ENCODE measurements at places on chromosomes 1 and 21.

DNA sequence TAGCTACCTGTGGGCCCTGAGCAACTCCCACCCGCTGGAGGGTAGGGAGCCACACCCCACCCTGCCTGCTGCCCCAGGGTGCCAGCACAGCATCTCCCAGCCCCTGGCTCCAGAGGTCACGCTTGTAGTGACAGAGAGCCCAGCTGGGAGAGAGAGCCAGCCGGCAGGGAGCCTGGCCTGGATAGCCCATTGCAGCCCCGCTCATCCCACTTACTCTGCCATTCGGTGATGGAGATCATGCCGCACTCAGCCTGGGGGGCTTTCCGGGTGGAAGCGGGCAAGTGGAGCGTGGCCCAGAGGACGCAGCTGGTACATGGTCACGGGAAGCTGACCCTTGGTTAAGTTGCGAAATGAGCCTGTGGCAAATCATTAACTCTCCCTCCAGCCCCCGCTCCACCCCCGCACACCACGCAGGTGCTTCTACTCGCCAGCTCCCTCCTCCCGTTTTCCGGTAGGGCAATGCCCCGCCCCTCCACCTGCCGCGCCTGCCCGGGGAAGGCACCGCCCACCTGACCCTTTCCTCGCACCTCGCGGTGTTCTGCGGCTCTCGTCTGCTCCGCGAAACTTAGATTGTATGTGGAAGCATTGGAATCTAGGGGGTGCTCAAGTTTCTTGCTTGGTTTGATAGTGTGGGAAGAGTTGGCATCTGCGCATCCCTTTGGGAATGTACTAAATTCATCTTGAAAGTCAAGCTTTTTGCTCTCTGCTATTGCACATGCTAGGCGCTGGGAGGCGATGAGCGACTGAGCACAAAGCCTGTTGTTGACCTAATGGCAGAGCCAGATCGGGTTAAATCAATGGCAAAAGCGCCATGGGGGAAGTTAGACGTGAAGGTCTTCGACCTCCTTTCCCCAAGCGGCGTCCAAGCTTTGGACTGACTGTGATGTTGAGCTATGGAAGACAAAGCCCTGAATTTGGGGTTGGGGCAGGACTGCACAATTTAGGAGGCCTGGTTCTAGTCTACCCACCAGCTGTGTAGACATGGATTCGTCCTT lies at the start of gene GOLT1A:
GOLT1A (minus strand) TSS at position 321 of the 995 bp plus-strand sequence; CDS start at position 239, 82 bp downstream.
- peak; percentile 32 for DNase-seq

DNA sequence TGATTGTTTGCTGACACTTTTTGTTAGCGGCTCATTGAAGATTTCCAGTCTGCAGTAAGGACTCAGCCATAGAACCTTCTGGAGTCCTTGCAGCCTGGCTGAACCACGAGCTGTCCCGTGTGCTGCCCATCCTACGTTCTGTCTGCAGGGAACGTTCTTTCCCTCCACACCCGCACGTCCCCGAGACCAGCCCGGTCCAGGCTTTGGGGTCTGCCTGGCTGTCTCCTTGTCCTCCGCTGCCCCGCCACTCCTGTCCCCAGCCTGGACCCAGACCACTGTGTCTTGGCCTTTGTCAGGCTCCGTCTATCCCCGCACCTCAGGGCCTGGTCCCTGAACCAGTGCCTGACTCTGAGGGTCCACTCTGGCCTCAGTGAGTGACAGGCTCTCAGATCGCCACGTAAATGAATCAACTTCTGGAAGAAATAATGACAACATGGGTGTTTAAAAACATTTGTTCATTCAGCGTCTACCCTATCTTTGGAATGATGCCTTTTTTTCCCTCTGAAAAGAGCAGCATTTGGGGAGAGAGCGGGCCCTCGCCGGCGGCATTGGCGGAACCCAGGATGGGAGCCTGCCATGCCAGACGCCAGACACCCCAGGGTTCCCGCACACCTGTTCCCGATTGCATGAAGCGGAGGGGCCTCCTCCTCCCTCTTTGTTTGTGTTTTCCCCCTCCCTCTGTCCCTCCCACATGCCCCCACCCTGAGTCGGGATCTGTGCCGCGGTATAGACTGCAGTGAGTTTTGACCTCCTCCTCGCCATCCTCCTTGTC lies 43.9 kb upstream of the C1orf174 start:
- no peak for DNase-seq

GRCh38 chr1:232764458-232765251 lies 40.6 kb upstream of the MAP10 start:
- no peak for DNase-seq

DNA sequence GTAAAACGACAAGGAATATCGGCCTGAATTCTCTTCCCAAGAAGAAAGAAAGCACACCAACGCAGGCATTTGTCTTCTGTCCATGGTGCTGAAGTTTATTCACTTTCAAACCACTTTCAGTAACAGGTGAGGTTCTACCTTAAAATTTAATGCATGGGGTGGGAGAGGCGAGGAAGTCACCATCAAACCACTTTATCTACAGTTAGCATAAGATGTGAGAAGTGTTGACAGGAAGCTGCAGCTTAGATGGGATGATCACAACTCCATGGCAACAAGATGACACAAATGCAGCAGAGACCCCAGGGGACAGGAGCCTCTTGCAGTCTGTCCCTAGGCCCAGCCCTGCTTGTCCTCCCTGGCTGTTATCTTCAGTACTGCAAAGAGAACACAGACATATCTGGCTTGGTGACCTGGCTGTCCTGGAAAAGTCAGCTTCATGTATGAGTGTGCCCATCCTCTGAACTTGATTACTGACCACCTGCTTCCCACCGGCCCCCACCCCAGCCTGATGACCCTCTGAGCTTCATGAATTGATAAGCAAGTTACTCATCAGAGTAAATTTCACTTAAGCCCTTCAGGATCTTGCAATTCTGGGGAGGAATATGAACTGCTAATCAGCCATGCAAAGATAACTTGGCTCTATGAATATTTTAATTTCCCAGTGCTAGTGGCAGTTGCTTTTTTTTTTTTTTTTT lies 1.8 kb downstream of the NPPA start:
- DNase-seq = no peak

- no peak for DNase-seq
Measured at GRCh38 chr1:201363467-201363866, 14.0 kb downstream of the TNNT2 start.
